ENCODE measurements at places on chromosomes 16 and 17.

- no peak for DNase-seq
Measured at GRCh38 chr16:24815021-24815420, 30.7 kb upstream of the SLC5A11 start.

DNA sequence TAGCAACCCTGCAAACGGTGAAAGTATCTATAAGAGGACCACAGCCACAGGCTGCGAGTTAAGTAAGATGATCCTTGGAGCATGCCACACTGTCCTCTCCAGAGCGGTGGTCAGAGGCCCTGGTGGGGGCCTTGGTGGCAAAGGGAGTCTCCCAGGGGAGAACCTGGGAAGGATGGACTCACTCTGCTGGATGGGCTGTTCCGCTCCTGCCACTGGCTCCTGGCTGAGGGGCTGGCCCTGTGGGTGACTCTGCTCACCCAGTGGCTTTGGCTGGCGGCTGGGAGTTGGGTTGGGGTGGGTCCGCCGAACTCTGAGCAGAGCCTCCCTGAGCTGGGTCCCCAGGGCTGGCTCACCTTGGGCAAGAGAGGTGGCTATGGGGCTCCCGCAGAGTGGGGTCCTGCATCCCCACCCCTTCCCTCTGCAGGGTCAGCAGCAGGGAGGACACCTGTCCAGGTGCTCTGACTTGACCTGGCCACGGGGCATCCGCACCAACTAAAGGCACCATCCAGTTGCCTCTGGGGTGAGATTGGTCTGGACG, 7.3 kb downstream of the CDK5R1 start:
- no peak for DNase-seq

DNA sequence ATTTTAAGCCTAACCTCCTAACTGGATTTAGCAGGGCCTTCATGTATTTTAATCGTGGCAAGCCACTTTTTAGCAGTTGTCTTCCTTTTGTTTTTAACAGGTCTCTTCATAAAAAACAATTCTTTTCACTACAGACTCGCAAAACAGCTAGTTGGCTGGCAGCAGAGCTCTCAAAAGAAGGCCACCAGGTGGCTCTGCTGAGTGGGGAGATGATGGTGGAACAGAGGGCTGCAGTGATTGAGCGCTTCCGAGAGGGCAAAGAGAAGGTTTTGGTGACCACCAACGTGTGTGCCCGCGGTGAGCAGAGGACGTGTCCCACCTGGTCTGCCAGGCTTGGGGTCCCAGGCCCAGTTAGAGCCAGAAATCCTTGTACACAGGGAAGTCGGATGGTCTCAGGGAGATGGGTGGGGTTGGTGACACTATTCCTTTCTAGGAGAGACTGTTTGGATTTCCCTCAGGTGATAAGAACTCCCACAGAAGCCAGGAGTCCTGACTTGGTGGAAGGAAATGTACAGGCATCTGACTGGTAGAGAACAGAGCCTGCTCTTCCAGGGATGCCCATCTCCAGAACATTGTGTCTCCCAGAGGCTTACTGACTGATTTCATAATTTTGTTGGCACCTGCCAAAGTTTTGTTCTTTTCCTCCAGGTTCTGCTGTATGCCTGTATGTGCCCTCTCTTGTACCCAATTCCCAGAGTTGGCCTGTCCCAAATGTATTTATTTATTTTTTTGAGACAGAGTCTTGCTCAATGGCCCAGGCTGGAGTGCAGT, 14.9 kb upstream of the DDX19A start:
- no peak for DNase-seq

- no peak for DNase-seq
Measured at GRCh38 chr16:78065319-78065718, 34.1 kb upstream of the WWOX start.

DNA sequence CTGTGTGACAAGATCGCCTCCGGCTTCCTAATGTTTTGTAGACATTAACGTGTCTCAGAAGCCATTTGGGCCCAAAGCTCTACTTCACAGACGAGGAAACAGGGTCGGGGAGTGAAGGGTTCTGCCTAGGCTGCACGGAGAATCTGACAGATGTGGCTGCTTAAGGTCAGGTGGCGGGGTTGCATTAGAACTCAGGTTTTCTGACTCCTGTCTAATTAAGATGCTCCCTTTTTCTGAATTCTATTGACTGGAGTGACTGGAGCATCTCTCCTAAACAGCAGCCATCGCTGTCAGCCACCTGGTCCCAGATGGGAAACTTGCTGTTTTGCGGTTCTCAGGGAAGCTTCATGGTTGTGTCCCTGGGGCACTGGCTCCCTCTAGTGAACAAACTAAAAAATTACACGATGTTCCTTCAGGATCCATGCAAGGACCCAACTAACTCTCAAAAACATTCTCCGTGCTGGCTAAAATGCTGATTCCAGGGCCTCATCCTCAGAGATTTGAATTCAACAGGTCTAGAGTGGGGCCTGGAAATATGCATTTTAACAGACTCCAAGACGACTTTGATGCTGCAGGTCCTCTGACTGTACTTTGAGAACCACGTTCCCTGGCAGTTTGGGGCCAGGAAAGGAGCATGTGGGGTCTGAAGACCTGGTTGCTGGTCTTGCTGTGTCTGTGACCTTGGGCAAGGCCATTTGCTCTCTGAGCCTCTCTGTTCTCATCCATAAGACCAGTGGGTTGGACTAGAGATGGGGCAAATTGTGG, 117.4 kb downstream of the IRF8 start:
- DNase-seq: no peak

DNA sequence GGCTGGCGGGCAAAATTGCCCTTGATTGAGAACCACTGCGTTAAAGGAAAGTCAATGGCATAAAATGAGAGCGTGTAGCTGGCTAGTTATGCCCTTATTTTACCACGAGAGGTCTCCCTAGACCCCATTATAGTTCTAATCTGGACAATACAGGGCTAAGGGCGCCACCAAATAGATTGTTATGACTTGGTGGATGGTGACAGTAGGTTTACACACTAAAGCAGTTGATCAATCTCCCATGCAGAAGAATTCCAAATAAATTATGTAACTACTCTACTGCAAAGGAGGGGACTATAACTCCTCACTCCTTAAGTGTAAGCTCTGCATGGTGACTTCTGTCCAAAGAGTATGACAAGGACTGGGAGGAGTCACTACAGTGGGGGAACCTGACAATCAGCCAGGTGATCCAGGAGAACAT, 20.4 kb upstream of the YPEL2 start:
- DNase-seq: no peak

GRCh38 chr17:56690441-56691291, 97.2 kb downstream of the NOG start:
- DNase-seq: no peak

DNA sequence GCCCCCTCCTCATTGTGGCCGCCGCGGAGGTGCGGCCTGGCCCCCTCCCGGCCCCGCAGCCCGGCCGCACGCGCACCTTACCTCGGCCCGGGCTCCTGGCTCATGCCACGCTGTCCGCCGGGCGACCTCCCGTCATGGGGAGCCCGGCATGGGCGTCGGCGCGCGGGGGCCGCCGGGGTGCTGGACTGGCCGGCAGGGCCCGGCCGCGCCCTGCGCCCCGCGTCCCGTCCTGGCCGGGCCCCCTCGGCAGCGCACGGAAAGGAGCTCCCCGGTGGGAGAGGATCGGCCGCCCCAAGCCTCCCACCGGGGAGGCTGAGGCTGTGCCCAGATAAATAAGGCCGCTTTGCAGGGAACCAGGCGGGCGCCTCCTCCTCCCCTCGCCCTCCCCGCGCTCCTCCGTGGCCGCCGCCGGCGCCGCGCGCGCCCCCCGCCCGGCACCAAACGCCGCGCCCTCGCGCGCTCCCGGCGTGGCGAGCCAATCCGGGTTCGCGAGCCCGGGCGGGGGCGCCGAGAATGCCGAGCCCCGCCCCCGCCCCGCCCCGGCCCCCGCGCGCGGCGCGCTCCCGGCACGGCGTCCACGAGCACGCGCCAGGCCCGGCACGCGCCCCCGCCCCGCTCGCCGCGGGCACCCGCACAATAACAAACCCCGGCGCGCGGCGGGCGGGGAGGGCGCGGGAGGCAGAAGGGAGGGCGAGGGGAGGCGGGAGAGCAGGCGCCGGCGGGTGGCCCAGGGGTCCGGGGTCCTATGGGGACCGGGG, at the start of gene FBXL16:
TSS of gene FBXL16 (minus strand) at position 371 of the 758 bp plus-strand sequence. CDS start 8,396 bp downstream, outside the sequence.
- DNase-seq: no peak

DNA sequence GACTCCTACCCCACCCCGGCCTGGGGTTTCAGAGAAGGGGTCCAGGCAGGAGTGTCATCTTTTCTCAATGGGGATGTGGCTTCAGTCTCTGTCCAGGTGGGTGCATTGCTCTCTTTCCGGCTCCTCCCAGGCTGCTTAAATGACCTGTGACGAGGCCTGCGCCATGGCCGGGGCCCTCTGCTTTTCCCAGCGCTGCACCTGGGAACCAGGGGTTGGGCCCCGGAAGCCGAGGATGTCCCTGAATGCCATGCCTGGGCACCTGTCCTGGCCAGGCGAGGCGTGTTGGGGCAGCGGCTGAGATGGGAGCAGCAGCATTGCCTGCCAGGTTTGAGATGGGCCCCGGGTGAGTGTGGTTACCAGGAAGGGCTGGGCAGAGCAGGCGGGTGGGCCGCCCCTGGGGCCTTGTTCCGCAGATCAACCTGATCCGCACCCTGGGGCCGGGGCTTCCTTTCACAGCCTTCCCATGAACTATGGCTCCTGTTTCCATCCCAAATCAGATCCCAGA, 147.4 kb downstream of the SEC14L1 start:
- DNase-seq: no peak

- DNase-seq: no peak
Measured at GRCh38 chr16:47613251-47613650, 152.1 kb downstream of the PHKB start.

GRCh38 chr16:81462683-81463082, 18.1 kb downstream of the CMIP start:
- no peak for DNase-seq

DNA sequence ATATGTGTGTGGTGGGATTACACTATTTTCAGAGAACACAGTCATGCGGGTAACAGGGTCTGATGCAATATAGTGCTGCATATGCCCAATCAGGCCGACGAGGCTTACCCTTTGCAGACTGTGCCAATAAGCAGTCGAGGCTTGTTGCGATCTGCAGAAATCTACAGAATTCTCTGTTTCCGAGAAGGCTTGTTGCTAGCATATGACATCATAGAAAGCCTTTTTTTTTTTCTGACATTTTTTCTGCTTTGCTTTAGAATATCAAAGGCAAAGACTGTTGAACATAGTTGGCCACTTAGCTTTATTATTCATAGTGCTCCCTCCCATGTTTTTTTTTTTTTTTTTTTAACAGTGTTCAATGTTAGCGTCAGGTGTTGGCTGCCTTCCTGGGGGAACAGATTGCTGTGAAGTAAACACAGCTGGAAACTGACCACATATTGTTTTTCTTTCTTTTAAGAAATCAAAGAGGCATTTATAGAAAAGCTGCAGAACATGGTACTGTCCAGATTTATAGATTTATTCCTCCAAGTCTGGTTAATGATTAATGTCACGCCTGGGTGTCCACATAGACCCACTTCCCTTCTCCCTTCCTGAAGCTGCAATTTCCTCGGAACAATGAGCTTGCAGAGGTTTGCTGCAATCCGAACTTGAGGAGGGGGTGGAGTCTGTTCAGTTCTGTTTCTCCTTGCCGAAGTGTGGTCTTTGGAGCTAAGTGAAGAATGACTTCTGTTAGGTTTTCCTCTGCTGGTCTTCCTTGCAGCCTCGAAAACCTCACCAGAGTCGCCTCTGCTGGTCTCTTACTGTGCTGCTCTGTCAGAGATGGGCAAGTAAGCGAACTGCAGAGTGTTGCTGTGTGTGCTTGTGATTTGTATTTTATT, 87.3 kb downstream of the MAP2K6 start:
- no peak for DNase-seq

All from stimulated activated CD4-positive, alpha-beta T cell treated with anti-CD3 and anti-CD28 coated beads, Interleukin-4, amount 100 ng/mL, for 48 hours (primary cell).